ENCODE measurements at places on chromosomes 6 and 20.

- DNase-seq: peak; percentile 66
Measured at GRCh38 chr20:33561692-33562601, 72.1 kb downstream of the CBFA2T2 start.

DNA sequence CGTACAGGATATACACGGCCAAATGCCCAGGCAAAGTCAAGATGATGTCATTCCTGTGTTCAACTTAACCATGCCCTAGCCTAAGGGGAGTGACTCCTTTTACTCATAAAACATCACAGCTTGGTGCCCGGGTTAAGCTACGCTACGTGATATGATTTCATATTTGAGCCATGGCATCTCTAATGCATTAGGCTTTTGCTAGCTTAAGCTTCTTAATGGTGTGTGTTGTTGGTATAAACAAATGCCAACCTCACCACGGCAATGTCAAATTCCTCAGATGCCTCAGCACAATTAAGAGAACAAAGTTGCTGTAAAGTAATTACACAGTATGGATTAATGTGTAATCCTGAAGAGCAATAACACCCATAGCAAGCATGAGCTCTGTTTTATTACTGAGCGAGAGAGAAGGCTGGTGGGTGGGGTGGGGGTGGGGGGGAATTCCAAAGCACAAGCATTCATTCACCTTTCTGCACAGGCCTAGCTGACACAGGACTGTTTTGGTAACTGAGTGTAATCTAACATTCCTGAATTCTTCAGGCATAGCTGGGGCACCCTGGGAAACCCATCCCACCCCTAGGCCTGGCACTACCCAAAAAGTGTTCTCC lies 44.7 kb upstream of the CNKSR3 start:
- DNase-seq: no peak

- DNase-seq: no peak
Measured at GRCh38 chr6:156487877-156488276, 289.3 kb upstream of the ARID1B start.

DNA sequence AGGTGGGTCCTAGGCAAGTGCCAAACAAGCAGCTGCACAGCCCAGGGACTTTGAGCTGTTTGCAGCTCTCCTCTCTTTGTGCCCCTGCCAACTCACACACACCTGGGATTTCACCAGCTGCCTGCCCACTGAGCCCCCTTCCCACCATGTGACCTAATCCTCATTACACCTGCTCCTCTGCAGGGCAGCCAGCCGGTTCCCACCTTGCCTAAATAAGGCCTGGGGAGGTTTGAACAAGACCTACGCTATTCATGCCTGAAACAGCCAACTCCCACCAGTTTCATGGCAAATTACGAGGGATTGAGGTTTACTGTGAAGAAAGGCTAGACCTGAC lies 92.6 kb upstream of the SOX4 start:
- DNase-seq: no peak

DNA sequence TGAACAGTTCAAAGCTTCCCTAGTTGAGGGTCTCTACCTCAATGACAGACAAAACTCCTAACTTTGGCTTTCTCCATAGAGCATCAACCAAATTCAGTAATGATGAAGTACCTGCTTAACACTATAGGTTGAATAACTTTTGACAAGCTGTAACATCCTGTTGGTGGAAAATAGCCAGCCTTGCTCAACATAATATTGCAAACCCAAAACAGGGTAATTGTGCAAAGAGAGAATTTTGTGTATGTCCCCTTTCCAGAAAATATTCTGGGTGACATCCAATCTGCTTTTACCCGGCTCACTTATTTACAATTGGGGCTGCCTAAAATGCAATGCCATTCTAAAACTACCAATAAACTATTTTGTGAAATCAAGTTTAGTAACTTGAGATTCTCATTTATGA lies 72.8 kb downstream of the ATXN1 start:
- DNase-seq: no peak

GRCh38 chr6:36777801-36778200 lies 61.4 kb downstream of the CPNE5 start:
- DNase-seq: no peak

- DNase-seq: no peak
Measured at GRCh38 chr20:57076951-57077350, 189.5 kb downstream of the BMP7 start.

DNA sequence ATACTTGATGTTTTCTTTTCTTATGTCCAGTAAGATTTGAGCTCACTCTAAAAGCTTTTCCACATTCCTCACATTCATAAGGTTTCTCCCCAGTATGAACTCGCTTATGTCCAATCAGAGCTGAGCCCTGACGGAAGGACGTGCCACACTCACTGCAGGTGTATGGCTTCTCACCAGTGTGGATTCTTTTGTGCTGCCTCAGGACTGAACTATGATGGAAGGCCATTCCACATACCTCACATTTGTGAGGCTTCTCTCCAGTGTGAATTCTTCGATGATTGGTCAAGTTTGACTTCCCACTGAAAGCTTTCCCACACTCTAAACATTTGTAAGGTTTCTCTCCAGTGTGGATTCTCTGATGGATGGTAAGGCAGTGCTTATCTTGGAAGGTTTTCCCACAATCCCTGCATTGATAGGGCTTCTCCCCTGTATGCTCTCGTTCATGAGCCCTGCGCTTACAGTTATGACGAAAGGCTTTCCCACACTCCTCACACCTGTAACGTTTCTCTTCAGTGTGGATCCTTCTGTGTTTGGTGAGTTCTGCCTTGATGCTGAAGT lies 9.9 kb downstream of the ZNF311 start:
- no peak for DNase-seq

DNA sequence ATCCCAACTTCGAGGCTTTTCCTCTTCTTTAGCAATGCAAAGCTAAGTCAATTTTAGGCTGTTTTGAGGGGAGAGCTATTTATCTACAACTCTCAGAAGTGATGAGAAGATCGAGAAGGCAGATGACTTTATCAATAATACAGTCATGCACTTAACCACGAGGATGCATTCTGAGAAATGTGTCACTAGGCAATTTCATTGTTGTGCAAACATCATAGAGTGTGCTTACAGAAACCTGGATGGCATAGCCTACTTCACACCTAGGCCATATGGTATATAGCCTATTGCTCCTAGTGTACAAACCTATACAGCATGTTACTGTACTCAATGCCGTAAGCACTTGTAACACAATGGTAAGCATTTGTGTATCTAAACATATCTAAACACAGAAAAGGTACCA lies 66.6 kb downstream of the PRND start:
- no peak for DNase-seq

- DNase-seq: no peak
Measured at GRCh38 chr20:1823450-1823844, 71.8 kb upstream of the SIRPA start.

- DNase-seq: no peak
Measured at GRCh38 chr6:16452348-16452747, 214.0 kb downstream of the GMPR start.

DNA sequence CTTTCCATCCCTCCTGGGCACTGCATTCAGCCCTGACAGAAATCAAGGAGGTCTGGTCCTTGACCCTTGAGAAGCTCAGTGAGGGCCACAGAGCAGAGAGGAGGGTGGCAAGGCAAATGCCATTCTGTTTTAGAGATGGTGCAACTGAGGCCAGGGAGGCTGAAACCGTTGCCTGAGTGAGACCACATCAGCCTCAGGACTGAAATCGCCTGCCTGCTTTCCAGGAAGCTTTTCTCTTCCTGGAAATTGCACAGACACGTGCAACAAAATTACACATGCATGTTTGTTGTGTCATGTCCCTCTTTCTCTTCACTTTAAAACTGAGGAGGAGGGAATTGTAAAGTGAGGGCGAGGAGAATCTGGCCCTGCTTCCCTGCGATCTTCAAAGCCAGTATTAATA lies 113.7 kb upstream of the PDE10A start:
- DNase-seq: no peak

DNA sequence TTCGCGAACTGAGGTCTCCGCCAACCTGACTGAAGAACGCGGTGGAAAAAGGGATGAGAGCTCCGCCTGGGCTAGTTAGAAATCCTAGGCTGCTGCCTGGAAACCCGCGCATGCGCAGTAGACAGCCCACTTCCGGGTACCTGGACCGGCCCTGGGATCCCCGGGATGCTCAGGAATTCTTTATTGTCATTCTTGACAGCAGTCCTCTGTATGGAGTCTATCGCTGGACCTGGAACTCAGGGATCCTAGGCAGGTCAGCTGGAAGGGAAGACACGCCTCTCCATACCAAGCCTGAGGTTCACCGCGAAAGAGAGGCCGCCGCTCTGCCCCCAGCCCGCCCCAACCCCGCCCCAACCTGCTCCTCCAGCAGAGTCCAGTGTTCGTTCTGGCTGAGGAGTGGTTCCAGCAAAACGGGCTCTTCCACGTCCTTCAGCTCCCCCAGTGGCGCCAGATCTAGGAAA lies 1379.2 kb upstream of the DEFB115 start:
- DNase-seq: no peak

DNA sequence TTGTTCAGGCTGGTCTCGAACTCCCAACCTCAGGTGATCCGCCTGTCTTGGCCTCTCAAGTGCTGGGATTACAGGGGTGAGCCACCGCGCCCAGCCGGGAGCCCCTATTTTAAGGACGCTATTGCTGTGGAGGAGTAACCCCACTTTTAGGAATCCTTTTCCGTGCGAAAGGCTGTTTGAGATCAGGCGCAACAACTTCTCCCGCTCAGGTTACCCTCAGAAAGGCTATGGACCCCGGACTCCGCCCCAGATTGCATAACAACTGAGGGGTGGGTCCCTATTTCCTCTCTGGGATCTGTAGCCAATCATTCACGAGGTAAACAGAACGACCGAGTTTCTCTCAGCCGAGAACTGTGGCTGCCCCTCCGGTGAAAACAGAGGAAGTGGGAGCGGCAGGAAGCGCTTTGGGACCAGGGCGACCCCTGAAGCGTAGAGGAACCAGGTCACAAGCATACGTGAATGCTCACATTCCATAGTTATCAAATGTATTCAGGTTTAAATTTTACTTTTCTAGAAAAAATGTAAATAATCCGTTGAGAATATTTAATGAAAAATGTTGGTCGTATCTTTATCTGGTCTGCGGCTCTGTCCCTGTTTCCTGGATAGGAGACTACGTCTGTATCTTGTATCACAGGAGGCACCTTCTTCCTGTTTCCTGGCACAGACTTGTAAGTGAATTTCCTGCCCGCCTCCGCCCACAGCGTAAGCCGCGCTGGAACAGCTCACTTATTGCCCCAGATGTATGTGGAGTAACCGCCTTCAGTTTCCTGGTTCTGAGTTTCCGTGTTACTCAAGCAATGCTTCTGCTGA lies 26.8 kb downstream of the HLA-E start:
- DNase-seq: peak; percentile 88

DNA sequence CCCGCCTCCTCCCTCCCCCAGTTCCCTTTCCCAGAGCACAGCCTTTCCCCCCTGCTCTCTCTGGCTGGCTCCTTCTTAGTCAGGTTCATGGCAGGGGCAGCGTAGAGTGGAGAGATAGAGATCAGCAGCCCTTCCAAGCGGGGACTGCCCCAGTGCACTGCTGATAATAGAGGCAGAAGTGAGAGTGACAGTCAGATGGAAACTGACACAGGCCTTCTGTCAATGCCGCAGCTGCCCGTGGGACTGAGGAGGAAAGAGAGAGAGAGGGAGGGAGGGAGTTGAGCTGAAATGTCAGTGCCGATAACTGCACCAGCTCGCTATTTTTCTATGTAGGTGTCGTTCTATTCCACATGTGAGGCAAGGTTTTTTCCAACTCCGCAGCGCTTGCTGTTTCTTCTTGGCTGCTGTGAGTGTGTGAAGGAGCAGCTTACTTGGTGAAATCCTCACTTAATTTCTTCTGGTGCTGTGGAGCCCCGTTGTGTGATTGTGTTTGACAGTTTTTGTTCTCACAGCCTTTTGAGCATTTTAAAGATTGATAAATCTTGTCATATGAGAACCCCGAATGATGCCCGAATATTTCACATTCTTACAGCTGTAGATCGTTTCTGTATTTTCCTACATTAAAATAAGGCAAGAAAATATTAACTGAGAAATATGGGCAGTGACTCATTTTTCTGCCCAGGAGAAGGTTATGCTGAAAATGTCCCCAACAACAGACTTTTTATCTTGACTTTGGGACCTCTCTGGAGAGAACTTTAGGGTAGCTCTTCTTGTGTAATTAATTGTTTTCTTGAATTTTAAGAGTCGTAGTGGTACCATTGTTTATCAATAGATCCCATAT lies 386.4 kb upstream of the MMS22L start:
- DNase-seq: peak; percentile 44

- DNase-seq: peak; percentile 0
Measured at GRCh38 chr6:170250981-170251775, 39.7 kb downstream of the DLL1 start.

- no peak for DNase-seq
Measured at GRCh38 chr6:152423216-152424103, 213.7 kb downstream of the SYNE1 start.

DNA sequence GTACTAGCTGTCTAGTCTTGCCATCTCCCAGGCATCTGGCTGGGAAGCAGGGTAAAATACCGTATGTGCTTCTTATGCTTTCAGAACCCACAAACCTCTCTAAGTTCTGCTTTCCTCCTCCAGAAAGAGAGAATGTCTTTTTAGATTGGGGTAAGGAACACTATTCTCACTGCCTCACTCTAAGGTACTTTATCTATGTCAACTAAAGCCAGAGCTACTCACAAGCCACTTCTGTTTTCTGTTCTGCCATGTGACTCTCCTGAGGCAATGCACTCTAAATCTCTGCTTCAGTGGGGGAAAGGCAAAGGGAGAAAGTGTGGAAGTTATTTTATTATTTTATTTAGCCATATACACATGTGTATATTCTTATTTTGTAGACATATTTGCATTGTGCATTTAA lies 15.6 kb downstream of the MEP1A start:
- no peak for DNase-seq

GRCh38 chr6:31834367-31835250 lies 7.1 kb downstream of the HSPA1B start:
- peak; percentile 92 for DNase-seq

DNA sequence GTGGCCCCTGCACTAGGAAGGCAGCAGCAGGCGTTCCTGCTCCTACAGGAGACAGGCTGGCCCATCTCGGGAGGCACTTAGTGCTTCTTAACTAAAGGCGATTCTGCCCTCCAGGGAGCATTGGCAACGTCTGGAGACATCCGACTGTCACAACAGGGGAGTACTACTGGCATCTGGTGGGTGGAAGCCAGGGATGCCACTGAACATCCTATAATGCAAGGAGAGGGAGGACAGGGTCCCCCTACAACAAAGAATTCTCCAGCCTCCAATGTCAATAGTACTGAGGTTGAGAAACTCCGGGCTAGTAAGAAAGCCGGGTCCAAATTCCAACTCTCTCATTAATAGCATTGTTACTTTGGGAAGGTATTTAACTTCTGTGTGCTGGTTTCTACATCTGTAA lies 119.4 kb upstream of the ARMC2 start:
- DNase-seq: no peak

GRCh38 chr20:38986663-38987062 lies 24.5 kb downstream of the DHX35 start:
- no peak for DNase-seq

- peak; percentile 14 for DNase-seq
Measured at GRCh38 chr20:38148328-38149102, 16.6 kb downstream of the TGM2 start.

DNA sequence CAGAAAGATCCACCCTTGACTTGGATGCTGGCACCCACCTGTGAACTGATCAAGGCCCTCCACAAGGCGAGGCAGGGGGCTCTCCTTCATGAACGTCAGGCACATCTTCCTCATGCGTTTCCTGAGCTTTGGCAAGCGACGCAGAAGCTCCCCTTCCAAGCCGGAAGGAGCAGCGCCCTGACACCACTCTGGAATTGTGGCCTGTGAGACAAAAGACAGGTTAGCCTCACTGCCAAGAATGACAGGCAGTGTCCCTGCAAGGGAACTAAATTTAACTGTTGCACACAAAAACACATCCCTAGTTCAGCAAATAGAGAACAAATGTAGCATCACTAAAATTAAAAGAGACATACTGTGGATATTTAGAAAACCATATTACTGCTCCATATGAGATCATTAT lies 42.0 kb upstream of the LYRM2 start:
- no peak for DNase-seq

- DNase-seq: no peak
Measured at GRCh38 chr6:87099472-87099871, 4.6 kb upstream of the CGA start.
